ENCODE measurements at places on chromosomes 4 and X. TPM values are rescaled to one million over a fixed set of nuclear protein-coding genes. Genes with fewer than 3 reads are reported as not detected.

Gene CTAG1A
- total RNA-seq, result not detected

Gene DMRTC1B
- not detected for total RNA-seq

Gene DCAF4L1
- total RNA-seq, result 0.05 TPM

Gene MUC7
- total RNA-seq, result not detected

- H3K27ac ChIP-seq, result no peak overlapping the region
- no peaks in the 10 kb centered on the region for H3K36me3 ChIP-seq
- H3K4me1 ChIP-seq, result no peaks in the 10 kb centered on the region
Measured at GRCh38 chrX:19924285-19924684, 36.9 kb upstream of the SH3KBP1 start.
